ENCODE measurements at places on chromosomes 3 and 15.

DNA sequence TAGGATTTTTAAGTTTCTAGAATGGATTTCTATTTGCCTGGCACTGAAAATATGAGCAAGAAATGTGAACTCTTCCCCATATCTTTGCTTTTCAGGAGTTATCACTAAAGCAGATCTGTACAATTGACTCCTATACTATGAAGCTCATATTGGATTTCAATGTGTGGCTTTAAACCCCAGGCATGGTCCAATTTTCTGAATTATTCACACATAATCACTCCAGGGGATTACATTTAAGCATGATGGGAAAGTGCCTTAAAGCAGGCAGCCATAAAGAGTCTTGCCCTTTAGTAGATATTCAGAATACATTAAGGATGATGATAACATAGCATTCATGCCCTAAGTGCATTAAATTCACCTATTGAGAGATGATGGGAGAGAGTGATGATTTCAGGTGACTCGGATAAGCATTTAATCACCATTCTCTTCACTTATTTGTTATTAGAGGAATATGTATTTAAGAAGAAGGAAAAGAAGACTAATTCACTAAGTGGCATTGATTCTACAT lies 331.8 kb upstream of the ROBO1 start:
- H3K4me3 ChIP-seq = no peak overlapping the region
- no peak overlapping the region for H3K27ac ChIP-seq
- ATAC-seq = no peak
- no peaks in the 10 kb centered on the region for H3K27me3 ChIP-seq

- no peak for ATAC-seq
- H3K4me1 ChIP-seq = no peaks in the 10 kb centered on the region
- no peaks in the 10 kb centered on the region for H3K27me3 ChIP-seq
- H3K36me3 ChIP-seq = peaks cover 12% of the 10 kb centered on the region
- H3K27ac ChIP-seq = peak overlapping the region; percentile 37
These were observed 9.2 kb downstream of the FAM162A start for GRCh38 chr3:122392868-122393844.

DNA sequence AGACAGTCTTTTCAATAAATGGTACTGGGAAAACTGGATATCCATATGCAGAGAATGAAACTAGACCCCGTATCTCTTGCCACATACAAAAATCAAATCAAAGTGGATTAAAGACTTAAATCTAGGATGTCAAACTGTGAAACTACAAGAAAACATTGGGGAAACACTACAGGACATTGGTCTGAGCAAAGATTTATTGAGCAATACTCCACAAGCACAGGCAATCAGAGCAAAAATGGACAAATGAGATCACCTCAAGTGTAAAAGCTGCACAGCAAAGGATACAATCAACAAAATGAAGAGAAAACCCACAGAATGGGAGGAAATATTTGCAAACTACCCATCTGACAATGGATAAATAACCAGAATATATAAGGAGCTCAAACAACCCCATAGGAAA lies 38.4 kb upstream of the MBNL1 start:
- no peak overlapping the region for H3K27ac ChIP-seq
- H3K36me3 ChIP-seq = no peaks in the 10 kb centered on the region
- peaks cover 4% of the 10 kb centered on the region for H3K4me1 ChIP-seq
- no peak overlapping the region for H3K4me3 ChIP-seq
- H3K27me3 ChIP-seq = no peaks in the 10 kb centered on the region
- ATAC-seq = no peak

GRCh38 chr15:60619131-60619530 lies 140.2 kb upstream of the ICE2 start:
- H3K27me3 ChIP-seq = no peaks in the 10 kb centered on the region
- no peaks in the 10 kb centered on the region for H3K36me3 ChIP-seq
- H3K4me1 ChIP-seq = no peaks in the 10 kb centered on the region
- no peak for ATAC-seq

- no peak overlapping the region for H3K4me3 ChIP-seq
- no peak for ATAC-seq
- no peaks in the 10 kb centered on the region for H3K27me3 ChIP-seq
- H3K36me3 ChIP-seq = peaks cover 57% of the 10 kb centered on the region
- no peaks in the 10 kb centered on the region for H3K4me1 ChIP-seq
These were observed 51.3 kb downstream of the ETV5 start for GRCh38 chr3:186057594-186057993.

GRCh38 chr15:57158997-57159668 lies 217.2 kb upstream of the CGNL1 start:
- no peaks in the 10 kb centered on the region for H3K27me3 ChIP-seq
- ATAC-seq = no peak
- H3K27ac ChIP-seq = no peak overlapping the region
- peaks cover 1% of the 10 kb centered on the region for H3K36me3 ChIP-seq
- no peak overlapping the region for H3K4me3 ChIP-seq

GRCh38 chr3:183695569-183696364 lies 1.8 kb upstream of the YEATS2 start:
- H3K27ac ChIP-seq = no peak overlapping the region
- no peak for ATAC-seq
- no peaks in the 10 kb centered on the region for H3K36me3 ChIP-seq
- no peaks in the 10 kb centered on the region for H3K27me3 ChIP-seq

GRCh38 chr3:12613250-12613649 lies 50.7 kb downstream of the RAF1 start:
- H3K27me3 ChIP-seq = no peaks in the 10 kb centered on the region
- ATAC-seq = no peak
- no peaks in the 10 kb centered on the region for H3K4me1 ChIP-seq
- no peak overlapping the region for H3K27ac ChIP-seq
- H3K4me3 ChIP-seq = no peak overlapping the region

- H3K27me3 ChIP-seq = peaks cover 8% of the 10 kb centered on the region
- H3K4me3 ChIP-seq = no peak overlapping the region
- no peaks in the 10 kb centered on the region for H3K36me3 ChIP-seq
- no peak for ATAC-seq
- no peak overlapping the region for H3K27ac ChIP-seq
These were observed 32.6 kb upstream of the KLF13 start for GRCh38 chr15:31294067-31294466.

DNA sequence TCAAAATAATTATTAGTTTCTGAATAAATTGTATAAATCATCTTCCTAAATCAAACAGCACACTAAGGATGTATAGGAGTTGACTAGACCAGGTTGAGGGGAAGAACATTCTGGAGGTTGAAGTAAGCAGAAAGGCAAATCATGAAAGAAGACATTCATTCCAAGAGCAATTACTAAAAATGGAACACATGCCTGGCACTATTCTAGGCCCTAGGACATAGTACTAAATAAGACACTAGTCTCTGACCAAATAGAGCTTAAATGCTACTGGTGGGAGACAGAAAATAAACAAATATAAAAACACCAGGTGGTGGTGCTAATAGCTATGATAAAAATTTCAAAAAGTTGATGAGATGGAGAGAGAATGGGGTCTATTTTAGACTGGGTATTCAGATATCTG lies 190.1 kb downstream of the TBC1D5 start:
- no peak for ATAC-seq
- no peaks in the 10 kb centered on the region for H3K36me3 ChIP-seq
- H3K27me3 ChIP-seq = no peaks in the 10 kb centered on the region
- H3K4me3 ChIP-seq = no peak overlapping the region
- no peaks in the 10 kb centered on the region for H3K4me1 ChIP-seq

DNA sequence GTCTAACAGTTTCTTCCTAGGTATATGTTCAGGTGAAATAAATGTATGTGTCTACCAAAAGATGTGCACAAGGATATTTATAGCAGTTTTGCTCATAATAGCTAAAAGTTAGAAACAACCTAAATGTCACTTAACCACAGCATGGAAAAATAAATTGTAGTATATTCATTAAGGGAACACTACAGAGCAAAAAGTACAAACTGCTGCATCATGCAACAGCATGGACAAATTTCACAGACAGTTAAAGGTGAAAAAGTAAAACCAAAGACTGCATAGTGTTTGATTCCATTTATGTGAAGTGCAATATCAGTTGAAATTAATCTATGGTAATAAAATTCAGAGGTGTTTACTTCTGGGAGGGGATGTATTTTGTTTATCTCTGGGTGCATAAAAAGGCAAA lies 62.5 kb downstream of the FBXL2 start:
- no peaks in the 10 kb centered on the region for H3K36me3 ChIP-seq
- no peak overlapping the region for H3K27ac ChIP-seq
- ATAC-seq = no peak
- no peaks in the 10 kb centered on the region for H3K27me3 ChIP-seq

- H3K4me1 ChIP-seq = no peaks in the 10 kb centered on the region
- H3K36me3 ChIP-seq = no peaks in the 10 kb centered on the region
- no peak overlapping the region for H3K4me3 ChIP-seq
- no peak overlapping the region for H3K27ac ChIP-seq
These were observed 41.4 kb upstream of the VEPH1 start for GRCh38 chr3:157544501-157545130.

DNA sequence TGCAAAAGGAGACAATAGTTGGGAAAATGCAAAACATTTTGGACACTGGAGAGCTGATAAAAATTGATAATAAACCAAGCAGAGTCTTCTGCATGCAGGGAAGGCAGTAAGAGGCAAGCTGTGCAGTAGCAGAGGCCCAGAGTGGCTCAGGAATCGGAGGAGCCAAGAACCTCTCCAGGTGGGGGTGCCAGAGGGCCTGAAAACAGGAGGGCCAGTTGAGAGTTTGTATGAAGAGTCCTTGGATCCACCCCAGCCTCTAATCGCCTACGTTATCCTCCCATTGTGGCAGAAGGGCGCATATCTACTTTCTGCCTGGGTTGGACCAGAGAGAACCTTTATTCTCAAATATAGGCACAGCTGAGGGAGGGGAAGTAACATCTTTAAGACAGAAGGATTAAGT lies 48.9 kb upstream of the RBP1 start:
- no peak for ATAC-seq
- H3K36me3 ChIP-seq = no peaks in the 10 kb centered on the region
- H3K4me3 ChIP-seq = no peak overlapping the region
- no peak overlapping the region for H3K27ac ChIP-seq

DNA sequence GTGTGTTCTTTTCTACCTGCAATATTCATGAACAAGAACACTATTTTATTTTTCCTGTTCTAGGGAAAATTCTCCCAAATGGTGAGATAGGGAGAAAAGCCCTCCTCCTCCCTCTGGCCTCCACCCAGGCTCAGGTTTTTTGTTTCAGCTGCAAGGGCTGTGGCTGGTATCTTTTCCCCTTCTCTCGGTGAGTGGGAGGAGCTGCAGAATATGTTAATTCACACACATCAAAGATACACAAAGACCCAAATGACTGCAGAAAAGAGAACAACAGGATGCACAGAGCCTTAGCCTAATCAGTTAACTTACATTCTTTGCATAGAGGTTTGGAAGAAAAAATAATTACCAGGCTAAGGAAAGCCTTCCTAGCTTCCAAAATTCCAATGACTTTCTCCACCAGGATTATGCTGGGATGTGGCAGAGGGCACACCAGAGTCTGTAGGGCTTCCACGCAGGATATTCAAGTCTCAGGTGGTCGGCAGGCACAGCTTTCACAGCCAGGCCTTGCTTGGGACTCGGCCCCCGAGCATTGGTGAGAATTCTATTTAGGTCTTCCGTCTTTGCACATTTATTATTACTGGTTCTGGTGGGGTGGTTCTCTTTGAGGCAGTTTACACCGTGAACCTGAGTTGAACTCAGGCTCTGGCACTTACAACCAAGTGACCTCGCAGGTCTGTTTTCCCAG lies 64.9 kb downstream of the ABHD5 start:
- peaks cover 9% of the 10 kb centered on the region for H3K27me3 ChIP-seq
- ATAC-seq = no peak
- no peak overlapping the region for H3K27ac ChIP-seq
- H3K4me3 ChIP-seq = no peak overlapping the region
- no peaks in the 10 kb centered on the region for H3K36me3 ChIP-seq

- H3K27me3 ChIP-seq = no peaks in the 10 kb centered on the region
- no peaks in the 10 kb centered on the region for H3K4me1 ChIP-seq
- no peak for ATAC-seq
- H3K36me3 ChIP-seq = no peaks in the 10 kb centered on the region
- H3K27ac ChIP-seq = no peak overlapping the region
- H3K4me3 ChIP-seq = no peak overlapping the region
These were observed 1.9 kb upstream of the MYZAP start for GRCh38 chr15:57589754-57590153.
